ENCODE measurements at places on chromosomes 12 and 14. TPM values are rescaled to one million over a fixed set of nuclear protein-coding genes. Genes with fewer than 3 reads are reported as not detected.

ABCC9 gene
- 81.8 TPM for total RNA-seq

SERPINA10 gene
- not detected for total RNA-seq

KRT78 gene
- not detected for total RNA-seq

KRT74 gene
- total RNA-seq, result 0.14 TPM

COX6A1 gene
- 142 TPM for total RNA-seq

DNA sequence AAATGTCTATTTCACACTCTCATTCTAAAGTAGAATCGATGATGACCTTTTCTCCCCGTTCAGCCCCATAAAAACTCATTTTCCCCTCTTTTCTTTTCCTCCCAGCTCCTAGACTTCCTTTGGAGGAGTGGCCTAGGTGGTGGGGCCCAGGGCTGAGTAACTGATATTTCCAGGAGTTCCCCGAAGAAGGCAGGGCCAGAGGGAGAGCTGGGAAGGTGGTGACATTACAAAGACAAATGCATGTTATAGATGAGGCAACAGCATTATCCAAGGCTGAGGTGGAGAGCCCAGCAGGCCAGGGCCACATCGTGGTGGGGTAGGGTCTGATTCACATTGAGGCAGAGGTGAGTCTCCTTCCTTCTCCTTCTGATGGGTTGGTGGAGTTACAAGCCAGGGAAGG is 22.2 kb upstream of the HDAC7 start:
- DNase-seq, result no peak

DNA sequence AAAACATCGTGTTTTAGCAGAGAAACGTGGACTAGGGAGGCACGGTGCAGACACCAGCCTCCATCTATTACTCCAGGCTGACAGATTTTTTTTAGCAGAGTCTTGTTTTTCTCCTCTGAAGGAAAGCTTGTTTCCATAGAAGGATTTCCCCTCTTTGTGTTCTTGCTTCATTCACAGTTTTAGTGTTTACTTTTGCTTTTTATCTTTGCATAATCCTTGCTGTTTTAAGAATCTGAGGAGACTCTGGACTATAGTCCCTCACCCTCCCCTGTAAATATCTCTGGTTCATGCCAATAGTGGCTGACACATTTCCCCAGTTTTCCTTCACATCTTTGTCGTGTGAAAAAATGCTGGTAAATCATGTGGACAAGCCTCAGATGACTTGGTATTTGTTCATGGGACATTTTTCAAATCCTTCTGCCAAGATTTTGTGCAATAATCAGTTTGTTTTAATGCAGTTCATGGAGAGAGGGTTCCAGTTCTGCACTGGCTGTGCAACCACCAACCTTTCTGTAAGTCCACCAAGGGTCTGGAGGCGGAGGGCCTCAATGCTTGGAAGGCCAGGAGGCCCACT is 39.9 kb upstream of the TMCC3 start:
- DNase-seq, result no peak

- no peak for DNase-seq
Observed at GRCh38 chr12:49052451-49053208, 8.0 kb downstream of the KMT2D start.

- DNase-seq, result no peak
Observed at GRCh38 chr12:4228122-4228580, 45.4 kb upstream of the CCND2 start.

DNA sequence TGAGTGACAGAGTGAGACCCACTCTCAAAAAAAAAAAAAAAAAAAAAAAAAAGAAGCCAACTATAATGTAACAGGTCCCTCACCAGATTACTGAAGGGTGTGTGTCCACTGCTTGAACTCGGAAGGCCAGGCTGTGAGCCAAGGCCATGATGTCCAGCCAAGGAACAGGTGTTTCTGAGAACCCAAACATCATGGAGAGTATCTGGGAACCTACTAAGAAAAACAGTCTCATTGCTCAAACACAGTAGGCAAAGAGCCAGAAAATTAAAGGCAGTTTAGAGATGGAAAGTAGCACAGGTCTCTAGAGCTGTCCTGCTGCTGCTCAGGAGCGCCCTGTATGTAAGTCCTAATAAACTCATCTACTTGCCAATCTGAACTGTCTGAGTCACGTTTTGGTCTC is 12.5 kb upstream of the MAP4K5 start:
- DNase-seq, result no peak

DNA sequence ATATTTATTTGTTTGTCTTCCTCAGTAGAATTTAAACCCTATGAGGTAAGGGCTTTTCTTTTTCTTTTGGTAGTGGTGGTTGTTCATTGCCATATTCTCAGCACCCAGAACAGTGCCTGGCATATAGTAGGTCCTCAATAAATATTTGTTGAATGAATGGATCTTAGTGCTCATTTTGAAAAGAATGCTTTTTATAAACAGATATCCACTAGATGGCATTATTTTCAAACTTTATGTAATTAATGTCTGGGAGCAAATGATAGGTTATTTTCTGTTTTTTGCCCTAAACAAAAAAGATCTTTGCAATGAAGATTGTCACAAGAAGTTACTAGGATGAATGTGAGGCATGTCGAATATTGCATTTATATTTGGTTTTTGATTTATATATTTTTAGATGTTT is 64.1 kb downstream of the RAD51B start:
- no peak for DNase-seq

- DNase-seq, result peak; percentile 46
Observed at GRCh38 chr12:101925361-101925760, 48.0 kb downstream of the DRAM1 start.

GRCh38 chr14:100651999-100652508 is 64.8 kb upstream of the BEGAIN start:
- no peak for DNase-seq

GRCh38 chr14:34926552-34926951 is 51.4 kb upstream of the BAZ1A start:
- DNase-seq, result no peak

DNA sequence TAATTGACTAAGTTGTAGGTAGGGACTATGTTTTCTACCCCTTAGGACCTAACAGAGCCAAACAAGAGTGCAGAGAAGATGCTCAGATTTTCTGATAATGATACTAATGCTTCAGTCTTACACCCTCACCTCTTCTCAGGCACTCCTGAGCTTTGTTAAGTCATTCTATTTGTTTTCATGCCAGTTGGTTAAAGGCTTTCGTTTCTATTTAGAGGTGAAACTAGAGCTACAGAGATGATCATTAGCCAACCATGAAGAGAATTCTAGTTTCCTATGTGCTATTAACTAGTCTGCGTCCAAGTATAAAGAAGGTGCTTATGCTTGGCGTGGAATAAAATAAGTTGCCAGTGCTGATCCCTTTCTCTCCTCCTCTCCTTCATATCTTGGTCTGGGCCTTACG is 34.6 kb upstream of the PYGL start:
- DNase-seq, result no peak

- DNase-seq, result peak; percentile 70
Observed at GRCh38 chr12:115709540-115710011, 567.9 kb downstream of the MED13L start.

GRCh38 chr12:109783965-109784244 is 49.3 kb downstream of the TRPV4 start:
- no peak for DNase-seq

GRCh38 chr12:24483732-24484131 is 465.2 kb downstream of the BCAT1 start:
- DNase-seq, result no peak

DNA sequence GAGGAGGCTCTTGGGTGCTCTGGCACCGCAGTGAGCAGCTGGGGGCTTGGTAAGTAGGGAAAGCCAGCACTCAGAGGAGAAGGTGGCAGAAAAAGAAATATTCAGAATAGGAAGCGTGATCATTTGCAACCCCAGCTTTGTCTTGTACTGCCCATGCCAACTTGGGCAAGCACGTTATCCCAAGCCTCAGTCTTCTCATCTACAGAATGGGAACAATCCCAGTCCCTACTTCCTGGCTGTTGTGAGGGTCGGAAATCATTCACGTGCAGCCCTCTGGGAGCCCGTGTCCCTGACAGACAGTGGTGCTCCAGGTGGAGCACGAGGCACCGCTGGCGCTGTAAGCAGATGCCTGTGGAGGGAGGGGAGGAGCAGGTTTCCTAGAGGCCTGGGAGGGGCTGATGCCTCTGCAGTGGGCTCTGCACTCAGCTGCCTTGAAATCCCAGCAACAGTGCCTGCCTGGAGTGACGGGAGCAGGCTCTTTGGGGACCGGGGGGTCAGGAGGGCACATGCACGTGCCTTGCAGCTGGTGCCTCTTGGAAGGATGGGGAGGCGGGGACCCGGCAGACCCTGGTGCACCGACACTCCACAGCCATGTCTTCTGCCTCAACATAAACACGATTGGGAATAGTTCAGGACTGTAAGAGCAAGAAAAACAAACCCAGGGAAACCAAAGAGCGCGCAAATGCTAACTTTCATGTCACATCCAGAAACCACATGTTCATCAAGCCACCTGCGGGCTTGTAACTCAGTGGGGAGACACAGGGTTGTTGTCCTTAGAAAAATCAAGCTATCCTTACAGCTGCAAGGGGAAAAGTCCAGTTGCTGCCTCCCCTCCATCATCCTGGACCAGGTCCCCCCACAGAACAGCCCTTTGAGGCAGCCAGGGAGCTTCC is 86.5 kb upstream of the DIO3 start:
- no peak for DNase-seq

DNA sequence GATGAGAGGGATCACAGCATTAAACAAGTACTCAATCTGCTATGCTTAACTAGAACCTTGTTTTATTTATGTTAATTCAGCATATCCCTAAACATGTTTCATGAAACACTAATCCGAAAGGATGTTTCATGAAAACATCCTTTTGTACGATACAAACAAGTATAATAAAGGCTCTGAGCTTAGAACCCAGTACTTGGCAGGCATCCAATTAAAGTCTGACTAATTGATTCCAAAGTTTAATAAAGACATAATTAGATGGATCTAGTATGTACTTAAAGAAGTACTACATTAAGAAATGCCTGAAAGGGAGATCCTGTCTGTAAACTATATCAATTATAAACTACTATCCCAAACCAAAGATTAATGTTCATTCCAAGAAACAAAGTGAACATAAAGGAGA is 51.8 kb downstream of the SCAF11 start:
- DNase-seq, result no peak

Data from left ventricle myocardium inferior (tissue), 1 donor.